ENCODE measurements at places on chromosomes 2 and 18.

DNA sequence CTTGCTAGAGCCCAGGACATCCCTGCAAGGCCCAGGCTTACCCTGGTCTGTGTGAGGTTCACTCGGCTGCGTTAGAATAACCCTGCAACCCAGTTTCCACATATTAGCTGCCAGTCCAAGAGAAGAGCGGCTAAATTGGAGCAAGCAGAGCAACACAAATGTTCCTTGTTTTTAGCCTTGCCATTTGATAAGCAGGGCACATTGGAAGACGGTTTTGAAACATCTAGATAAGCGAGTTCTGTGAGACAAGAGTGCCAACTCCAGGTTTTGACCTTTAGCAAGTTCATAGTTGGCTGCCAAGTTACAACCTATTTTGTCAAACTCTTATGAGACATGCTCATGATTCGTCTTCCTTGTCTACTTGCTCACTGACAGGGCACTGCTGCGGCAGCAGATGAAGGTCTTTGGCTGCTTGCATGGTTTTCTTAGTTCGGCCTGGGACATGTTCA lies 23.5 kb downstream of the DPP4 start:
- DNase-seq = no peak

- no peak for DNase-seq
Observed at GRCh38 chr2:235533616-235534385, 40.0 kb downstream of the AGAP1 start.

DNA sequence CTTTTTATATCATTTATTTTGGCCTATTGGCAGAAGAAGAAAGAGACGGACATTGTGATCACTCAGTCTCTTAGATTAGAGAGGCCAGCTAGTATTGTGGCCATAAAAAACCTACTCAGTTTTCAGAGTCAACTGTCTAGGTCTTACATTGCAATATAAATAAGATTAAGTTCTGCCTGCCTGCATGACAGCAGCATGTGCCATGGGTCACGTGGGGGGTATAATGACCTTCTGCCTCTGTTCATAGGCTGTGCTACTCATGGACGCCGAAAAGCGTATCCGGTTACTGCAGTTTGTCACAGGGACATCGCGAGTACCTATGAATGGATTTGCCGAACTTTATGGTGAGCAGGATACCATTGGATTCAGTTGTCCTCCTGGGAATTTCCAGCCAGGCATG lies 238.5 kb downstream of the ALPK2 start:
- DNase-seq = no peak

DNA sequence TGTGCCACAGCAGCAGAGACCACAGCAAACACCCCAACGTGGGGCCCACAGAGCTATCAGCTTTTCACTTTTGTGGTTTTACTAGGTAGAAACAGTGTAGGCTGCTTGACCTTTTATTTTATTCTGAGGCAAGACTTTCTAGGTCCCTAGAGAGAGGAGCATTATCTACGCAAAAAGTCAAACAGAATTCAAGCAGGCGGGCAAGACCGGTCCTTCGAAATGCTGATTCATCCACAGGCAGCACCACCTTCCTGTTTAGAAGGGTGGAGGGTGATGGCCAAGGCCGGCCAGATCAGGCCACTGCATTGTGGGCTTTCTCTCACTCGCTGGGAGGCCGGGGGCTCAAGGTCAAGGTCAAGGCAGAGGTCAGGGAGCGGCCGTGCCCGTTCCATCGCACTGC lies 573.0 kb downstream of the GALR1 start:
- DNase-seq = no peak

DNA sequence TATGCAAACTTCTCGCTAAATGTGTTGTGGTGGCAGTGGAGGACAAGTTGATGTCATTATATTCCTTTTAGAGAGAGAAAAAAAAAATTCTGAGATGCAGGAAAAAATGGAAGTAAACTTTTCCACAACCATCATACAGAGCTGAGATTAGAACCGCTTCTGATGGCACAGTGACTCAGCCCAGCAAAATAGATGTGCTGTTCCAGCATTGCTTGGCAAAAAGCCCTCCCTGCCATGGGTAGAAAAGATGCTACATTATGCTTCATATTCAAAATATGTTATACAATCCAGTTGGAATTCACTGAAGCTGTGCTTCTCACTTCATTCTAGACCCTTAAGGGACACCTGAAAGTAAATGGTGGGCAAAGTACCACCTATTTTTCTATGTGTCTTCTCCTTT lies 1047.6 kb upstream of the FANCL start:
- no peak for DNase-seq

DNA sequence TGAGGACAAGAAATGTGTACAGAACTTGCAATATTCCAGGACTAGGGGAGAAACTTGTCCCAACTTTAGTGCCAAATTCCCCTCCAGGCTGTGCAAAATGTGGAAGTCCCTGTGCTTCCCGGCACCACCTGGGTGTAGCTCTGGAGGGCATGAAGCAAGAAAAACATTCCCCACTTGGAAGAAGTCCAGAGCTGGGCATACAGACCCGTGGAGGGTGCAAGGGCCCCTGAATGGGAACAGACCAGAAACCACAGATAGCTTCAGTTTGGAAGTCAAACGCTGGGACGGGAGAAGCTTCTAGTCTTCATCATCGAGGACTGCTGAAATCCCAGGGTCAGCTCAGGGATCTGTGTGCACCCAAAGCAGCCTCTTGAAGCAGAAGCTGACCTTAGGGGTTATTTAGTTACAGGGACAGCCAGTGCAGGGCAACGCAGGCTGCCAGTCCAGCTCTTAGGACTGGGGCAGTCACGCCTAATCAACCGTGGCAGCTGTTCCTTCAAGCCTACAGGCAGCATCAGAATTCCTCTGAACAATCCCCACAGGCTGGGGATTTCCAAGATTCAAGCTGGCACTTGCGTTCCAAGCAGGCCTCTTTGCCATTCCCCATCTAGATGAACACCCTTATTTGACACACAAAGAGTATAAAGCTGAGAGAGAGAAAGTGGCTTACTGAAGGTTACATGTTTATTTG lies 269.4 kb downstream of the LOXHD1 start:
- peak; percentile 66 for DNase-seq

DNA sequence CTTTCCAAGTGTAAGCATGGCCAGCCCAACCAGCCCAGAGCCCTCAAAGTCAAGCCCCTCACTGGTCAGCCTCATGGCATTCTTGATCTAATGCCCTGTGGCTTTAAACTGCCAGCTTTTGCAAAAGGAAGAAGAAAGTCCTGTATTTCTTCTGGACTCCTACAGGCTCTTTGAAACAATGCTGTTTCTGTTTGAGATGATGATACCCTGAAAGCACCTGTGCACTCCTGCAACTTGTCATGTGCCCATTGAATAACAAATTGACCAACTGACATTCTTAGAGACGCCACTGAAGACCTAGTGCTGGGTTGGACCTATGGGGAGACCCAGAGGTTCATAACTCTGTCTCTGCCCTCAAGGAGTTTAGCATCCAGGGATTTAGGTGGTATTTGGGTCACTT lies 82.0 kb upstream of the MSH2 start:
- DNase-seq = no peak

DNA sequence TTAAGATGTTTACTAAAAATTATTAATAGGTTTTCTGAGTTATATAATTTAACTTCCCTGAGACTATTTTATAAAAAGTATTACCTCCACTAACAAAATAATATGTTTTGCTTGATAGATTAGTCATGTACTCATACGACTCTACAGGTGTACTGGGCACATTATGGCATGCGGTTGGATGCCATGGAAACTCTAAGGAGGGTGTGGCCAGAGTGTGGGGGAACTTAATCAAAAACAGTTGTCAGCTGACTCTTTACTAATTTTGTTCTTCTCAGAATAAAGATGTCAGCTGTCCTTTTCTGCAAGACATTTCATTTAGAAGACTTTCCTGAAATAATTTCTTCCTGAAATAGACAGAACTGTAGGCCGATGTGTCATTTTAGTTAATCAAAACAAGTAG lies 228.3 kb upstream of the SIX3 start:
- DNase-seq = no peak

- DNase-seq = no peak
Observed at GRCh38 chr18:67519592-67519991, 3.1 kb upstream of the DSEL start.

- DNase-seq = no peak
Observed at GRCh38 chr18:6363216-6363615, 51.5 kb downstream of the L3MBTL4 start.

DNA sequence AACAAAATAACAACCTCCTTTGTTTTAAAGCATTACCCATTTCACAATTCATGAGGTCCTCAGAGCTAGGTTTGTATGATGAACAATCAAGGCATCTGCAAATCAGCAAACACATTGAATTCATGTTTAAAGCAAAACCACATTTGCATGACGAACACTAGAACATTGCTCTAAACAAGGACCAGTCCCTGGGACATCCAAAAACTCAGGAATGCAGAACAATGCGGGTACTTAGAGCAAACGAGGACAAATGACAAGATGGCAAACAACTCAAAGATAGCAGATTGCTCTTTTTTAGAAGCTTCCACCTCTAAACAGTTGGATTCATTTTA lies 45.7 kb upstream of the RALBP1 start:
- no peak for DNase-seq

DNA sequence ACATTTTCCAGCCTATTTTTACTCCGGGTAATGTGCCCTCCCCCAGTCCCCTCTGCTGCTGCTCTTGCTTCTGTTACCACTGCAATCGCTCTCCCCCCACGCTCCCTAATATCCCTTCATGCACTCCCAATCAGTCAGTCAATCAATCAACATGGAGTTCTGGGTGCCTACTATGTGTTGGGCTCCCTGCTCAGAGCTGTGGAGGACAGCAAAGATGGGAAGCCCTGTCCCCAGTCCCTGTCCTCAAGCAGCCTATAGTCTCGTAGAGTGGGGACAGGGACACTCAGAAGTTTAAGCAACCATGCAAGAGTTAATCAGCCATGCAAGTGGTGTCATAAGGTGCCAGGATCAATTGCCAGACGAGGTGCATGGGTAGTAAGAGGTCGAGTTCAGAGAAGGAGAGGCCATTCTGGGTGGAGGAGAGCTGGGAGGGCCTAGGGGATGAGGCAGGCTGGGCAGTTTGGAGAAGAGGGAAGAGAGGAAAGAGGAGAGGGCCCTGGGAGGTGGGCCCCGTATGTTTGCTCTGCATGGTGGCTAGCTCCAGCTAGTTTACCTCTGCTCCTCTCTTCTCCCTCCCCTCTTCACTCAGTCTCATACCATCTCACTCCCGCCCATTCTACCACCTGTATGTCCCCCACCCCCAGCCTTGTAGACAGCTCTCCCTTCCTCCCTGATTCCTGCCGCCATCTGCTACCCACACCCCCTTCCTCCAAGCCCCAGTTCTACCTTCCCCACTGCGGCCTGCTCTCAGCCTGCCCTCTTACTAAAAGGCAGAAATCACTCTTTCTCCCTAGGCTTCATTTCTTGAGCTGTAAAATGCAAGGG lies 3.9 kb downstream of the ASIC4 start:
- no peak for DNase-seq

DNA sequence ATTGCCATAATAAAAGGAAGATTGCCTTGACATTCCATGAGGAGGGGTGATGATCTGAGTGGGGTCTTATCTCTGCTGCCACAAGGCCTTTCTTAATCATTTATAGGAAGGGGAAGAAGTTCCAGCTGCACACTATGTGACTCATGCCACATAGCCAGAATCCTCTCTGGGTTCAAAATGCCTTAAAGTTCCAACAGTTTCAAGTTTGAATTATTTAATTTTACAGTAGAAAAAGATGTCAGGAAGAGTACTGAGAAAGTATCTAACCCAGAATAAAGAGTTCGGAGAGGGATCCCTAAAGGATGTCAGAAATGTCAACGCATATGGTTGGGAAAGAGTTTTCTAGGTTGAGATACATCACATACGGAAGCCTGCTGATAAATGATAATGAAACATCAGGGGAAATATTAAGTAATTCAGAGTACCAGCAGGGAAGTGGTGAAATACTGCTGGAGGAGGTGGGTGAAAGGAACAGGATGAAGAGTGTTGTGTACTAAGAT lies 999.9 kb downstream of the TSN start:
- peak; percentile 13 for DNase-seq

GRCh38 chr2:46836295-46837111 lies 79.1 kb downstream of the MCFD2 start:
- DNase-seq = peak; percentile 66

DNA sequence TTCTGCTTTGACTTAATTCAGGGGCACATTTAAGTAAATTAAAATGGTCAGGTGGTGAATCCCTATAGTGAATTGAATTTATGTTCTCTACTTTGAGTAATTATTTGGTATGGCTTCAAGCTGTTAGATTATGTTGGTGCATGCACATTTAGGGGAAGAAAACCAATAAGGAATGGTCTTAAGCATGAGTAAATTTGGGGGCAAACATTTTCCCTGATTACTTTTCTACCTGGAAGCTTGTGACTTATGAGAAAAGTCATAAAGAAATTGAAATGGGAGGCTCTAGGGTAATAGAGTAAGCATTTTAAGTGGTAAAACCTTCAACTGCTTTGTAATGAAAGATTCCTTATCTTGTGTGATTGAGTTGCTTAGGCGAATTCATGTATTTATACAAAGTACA lies 112.5 kb downstream of the MYO1B start:
- no peak for DNase-seq

GRCh38 chr2:96404446-96405373 lies 69.1 kb downstream of the NCAPH start:
- DNase-seq = no peak

DNA sequence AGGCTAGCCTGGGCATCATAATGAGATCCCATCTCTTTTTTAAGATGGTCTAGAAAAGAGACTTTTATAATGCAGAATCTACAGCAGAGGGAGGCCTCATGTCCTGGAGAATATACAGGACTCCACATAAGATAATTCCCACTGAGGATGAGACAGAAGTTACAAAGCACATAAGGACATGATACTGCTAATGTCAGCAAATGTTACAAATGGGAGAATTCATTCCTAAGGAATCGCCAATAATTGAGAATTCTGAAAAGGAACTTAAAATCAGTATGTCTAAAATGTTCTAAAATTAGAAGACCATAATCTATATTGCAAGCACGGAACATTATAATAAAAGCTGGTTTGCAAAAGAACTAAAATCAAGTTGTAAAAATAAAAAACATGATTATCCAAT lies 131.6 kb upstream of the PKDCC start:
- DNase-seq = no peak

DNA sequence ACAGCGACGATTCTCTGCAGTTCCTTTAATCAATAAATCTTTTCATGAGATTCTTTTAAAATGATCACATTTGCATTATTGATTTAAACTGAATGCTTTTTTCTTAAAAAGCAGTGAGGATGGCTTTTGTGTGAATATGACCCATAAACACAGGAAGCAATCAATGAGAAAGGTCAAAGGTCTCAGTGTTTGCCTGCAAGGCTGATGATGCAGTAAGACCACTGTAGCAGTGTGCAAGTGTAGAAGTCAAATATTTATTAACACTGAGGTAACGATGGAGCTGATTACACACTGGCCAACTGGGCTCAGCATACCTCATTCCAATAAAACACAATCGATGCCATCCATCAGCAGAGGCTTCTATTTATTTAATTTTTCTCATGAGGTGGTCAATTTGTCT lies 633.5 kb downstream of the DCDC2C start:
- no peak for DNase-seq

GRCh38 chr18:13500227-13500865 lies 226.0 kb downstream of the FAM210A start:
- DNase-seq = peak; percentile 30

DNA sequence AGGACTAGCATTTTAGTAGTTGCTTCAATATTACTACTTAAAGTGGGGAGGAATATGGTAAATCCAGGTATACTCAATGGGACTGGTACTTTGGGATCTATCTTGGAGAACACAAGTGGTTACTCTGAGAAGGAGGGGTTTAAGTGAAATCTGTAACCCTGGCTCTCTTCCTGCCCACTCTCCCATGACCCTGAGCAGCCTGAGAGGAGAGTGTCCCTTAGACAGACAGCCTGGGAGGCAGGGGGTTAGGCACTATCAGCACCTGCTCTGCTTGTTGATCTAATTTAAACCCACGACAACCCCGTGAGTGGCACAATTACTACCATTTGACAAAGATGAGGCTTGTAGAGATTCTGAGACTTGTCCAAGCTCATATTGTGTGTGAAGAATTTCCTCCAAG lies 395.5 kb downstream of the ALK start:
- no peak for DNase-seq
